ENCODE measurements at places on chromosomes 7 and 10.
A peak's percentile ranks its signal among the peaks of the same experiment; 100 is the strongest.

DNA sequence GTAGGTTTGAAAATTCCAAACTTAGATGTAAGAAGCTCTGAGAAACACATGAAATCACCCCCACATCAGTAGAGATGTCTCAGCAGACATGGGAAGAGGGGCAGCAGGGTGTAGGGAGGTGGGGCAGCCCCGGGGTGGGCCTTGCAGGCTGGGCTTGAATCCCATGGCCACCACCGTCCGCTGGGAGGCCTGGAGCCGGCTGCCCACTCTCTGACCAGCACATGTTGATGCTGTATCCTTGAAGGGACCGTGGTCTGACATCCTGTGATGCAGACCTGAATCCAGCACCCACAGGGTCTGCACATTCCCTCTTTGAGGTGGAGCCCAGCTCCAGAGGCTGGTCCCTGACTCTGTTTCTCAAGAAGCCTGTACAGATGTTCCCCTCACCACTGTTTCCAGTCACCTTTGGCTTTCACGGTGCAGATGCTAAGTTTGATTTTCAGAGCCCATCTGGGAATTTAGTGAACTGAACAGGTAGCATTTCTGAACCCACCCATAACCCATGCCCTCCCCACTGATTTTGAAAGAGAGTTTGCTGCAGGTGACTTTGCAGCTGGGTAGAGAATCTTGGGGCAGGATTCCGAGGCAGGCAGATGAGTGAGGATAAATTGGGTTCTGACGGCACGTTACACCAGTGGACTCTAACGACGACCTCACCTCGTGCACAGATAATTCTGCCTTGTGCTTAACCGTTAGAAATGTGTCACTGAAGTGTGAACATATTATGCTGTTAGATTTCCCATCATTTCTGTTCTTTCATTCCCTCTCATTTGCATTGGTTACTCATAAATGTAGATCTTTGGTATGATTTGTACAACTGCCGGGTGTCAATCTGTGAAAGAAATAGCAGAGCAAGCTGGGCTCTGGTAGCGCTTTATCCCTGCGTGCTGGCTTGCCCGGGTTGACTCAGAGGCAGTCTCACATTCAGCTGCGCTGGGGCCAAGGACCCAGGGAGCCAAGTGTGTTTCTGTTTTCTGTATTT, 45.7 kb downstream of the IKZF1 start:
- no peak for DNase-seq

DNA sequence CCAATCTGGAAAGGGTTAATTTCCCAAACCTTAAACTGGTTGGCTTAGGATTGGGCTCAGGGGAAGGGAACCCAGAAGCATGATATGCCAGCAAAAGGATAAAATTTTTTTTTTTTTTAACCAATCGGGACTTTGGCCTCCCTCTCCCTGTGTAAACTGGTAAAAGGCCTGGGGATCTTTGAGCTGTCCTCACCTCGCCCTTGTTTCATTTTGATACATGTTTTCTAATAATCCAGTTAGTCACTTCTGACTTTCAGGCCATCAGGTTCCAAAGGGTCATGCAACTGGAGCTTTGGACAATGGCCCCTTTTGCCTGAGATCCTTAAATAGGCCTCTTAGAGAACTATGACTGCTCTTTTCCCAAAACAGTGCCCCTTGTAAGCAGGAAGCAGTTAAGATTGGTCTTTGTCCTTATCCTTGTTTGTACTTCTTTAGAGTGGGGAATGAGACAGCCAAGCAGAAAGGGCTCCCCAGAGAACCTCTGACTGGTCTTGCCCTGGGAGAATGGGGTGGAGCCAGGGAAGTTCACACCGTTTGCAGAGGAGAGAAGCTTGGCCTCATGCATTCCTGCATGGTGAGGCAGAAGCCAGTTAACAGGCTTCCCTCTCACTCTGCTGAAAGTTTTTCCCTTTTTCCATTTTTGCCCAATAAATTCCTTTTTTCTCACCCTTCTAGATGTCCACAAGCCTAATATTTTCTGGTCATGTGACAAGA, 424.2 kb upstream of the CNTNAP2 start:
- DNase-seq: no peak

DNA sequence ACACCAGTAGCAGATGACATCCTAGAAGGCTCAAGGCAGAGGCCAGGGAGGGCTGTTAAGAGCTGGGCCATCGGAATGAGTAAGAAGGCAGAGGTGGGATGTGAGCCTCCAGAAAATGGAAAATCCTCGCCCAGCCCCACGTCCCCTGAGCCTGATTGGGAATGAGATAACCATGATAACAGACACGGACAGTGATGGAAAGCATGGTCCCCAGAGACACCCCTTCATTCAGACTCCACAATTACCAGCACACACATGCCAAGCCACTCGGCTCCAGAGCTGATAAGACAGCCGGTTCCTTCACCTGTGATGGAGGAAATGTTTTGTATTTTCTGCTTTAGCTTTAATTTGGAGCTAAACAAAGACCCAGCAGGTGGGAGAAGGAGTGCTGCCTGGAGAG, 106.0 kb downstream of the GRID1 start:
- DNase-seq: no peak

DNA sequence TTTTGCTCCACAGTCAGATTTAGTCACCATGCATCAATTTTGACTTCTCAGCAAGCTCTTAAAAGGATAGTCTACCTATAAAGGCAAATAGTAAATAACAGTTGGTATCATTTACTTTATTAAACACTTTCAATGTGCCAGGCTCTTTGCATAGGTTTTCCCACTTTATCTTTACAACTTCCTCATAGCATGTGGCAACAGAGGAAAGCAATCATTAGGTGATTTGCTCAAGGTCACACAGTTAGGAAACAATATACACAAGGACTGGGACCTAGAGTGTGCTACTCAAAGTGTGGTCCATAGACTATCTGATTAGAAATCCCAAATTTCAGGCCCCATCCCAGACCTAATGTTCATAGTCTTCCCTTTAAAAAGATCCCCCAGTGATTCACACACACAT, 212.3 kb downstream of the MTERF1 start:
- DNase-seq: no peak

DNA sequence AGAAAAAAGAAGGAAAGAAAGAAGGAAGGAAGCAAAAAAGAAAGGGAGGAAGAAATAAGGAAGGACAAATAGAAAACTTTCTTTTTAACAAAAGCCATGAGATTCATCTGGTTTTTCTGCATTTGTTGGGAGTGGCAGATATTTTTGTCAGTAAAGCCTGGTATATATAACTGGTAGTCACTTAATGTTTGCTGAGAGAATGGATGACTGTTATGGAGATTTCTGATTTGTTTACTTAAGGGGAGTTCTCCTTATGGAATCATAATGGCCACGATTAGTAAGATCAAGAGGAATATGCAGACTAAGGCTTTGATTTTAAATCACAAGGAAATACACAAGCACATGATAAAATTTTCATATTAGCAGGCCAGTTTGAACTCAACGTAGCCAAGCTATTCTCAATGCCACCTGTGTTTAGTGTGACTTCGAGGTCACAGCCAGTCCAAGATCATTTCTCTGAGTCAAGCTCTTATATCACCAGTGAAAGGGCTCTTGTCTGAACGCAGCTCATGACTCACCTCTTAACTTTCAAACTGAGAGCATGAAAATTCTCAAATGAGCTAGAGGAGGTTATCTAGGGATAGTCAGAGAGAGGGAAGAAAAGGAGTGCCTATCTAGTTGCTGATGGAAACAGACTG, 445.1 kb upstream of the ZMIZ1 start:
- DNase-seq: no peak

DNA sequence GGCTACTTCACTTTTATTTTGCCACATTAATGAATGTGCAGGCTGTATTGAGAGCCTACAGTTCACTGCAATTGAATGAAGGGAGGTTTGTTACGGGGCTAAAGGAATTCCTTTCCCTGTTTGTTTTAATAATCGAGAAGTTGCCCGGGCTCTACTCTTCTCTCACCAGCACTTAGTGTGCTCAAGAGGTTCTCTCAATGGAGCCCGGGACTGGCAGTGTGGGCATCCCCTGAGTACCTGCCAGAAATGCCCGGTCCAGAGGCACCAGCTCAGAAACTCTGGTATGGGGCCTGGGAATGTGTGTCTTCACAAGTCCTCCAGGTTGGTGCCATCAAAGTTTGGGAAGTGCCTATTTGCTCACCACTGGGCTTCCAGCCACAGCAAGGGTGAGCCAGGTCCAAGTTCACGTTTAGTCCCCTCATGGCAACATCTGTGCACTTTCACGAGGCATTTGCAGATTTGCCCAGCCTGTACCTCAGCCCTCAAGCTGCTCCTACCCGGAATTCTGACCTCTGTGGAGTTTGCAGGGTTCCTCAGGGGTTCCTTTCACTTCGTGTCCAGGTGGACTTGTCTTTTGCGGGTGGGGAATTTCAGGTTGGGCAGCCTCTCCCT, 622.4 kb downstream of the SDK1 start:
- DNase-seq: no peak

DNA sequence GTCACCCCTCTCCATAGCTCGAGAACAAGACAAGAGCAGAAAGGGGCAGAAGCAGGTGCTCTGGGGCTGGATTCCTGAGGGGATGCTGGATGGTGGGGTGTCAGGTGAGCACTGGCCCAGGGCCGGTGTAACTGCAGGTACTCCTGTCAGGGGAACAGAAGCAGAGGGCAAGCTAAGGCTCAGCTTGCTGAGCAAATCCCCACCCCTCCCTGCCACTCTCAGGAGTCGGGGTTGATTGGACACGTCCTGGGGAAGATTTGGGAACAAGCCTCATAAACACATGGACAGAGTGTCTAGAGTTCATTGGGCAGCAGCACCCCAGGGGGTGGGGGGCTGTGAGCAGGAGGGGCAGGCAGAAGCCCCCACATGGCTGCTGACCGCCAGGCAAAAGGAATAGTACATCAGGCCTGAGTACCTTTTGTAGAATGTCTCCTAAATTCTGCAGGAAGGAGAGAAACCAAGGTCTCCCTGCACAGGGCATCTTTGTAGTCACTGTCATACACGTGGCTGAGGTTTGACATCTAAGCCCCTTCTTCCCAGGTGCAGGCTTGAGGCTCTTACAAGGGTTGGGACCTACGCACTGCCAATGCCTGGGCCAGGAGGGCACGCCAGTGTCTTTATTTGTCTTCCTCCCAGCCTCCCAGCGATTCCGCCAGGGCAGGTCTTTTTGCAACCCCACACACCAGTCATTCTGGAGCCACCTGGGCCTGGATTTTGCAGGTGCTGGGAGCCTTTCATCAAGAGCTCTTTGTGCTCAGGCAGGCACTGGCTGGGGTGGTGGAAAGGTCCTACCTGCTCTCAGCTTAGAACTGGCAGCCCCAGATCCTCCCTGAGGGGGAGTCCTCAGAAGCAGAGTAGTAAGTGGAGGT, 2.8 kb downstream of the CALML3 start:
- DNase-seq: no peak

GRCh38 chr10:20265146-20265545, 448.9 kb downstream of the PLXDC2 start:
- no peak for DNase-seq

DNA sequence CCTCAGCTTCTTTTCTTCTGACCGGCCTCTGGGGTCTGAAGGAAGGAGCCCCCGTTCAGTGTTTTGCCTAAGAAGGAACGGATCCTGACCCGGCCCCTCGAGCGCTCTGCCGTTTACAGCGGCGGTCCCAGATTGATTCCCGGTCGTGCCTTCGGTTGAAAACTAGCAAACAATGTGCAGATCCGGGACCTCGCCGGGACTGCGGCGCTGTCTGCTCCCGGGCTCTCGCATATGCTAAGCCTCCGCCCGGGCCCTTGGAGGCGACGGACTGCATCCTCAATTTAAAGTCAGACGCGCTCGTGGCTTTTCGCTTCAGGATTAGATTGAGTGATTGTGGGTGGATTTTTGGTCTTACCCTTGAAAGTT, 559 bp downstream of the DBF4 start:
- peak; percentile 27 for DNase-seq

DNA sequence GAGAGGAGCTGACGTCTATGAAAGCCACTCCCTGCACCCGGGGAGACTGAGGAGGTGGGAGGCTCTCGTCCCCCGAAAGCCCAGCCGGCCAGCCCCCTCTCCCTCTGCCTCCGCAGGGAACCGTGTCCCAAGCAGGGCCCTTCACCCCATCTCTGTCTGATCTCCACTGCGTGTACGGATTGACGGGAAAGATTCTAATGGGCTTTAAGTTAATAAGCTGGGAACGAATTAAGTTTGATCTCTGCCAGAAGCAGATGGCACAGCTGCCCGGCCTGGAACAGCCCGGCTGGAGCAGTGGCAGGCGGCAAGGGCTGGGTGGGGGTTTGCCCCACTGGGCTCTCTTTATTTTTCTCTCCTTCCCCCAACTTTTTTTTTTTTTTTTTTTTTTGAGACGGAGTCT, 6.1 kb upstream of the SLC29A4 start:
- no peak for DNase-seq

GRCh38 chr10:93903051-93903450, 9.3 kb downstream of the SLC35G1 start:
- DNase-seq: no peak

GRCh38 chr10:15419279-15419874, 48.3 kb upstream of the FAM171A1 start:
- no peak for DNase-seq

GRCh38 chr7:29464753-29465152, 98.9 kb upstream of the PRR15 start:
- no peak for DNase-seq

GRCh38 chr7:2569421-2569820, 10.6 kb downstream of the IQCE start:
- no peak for DNase-seq

GRCh38 chr7:28433039-28433438, 20.7 kb downstream of the CREB5 start:
- no peak for DNase-seq

DNA sequence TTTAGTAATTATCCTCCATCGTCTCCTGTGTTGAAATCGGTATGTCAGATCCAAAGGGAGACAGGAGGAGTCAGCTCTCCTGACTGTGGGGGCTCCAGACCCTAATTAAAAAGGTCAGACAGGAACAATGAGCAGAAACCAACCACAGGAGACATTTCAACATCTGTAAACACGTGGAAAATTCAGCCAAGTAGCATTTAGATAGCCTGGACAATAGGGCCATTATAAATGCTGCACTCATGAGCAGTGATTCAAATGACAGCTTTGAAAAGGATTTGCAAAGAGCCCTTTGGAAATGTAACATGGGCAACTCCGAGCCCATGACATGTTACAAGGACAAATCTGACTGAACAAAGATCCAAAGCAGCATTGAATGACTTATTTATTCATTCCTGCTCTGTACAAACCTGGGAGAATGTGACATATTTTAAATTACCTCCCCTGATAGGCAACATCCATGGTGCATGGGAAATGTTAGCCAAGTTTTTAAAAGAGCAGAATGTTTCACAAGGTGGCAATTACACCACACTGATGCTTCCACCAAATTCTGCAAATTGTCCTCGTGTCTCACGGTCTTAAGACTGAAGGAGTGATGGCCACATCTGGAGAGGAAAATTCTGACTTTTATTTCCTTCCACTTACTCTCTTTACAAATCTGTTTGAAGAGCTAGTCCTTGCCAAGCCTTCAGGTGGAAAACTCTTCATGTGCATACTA, 113.3 kb upstream of the KMT2E start:
- no peak for DNase-seq

DNA sequence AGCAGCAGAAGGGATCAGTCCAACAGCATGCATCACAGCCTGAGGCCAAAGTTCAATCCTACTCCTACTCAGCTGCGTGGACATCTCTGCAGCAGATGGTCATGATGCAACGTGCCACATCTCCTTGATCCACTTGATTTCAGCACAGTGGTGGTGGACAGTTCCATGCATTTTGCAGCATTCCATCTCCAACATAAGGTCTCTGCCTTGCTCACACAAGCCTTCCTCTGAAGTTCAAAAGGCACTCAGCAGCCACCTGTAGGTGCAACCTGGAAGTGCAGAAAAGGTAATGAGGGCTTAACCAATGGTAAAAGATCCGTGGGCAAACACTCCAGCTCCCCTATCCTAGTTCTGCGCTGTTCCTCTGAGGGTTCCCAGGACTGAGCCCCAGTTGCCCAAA, 57.5 kb upstream of the CHCHD3 start:
- DNase-seq: no peak

GRCh38 chr10:47346581-47347302, 1.4 kb upstream of the RBP3 start:
- DNase-seq: no peak

Data from stimulated activated CD8-positive, alpha-beta memory T cell treated with anti-CD3 and anti-CD28 coated beads, Interleukin-7, amount 100 ng/mL, for 24 hours (primary cell).